Stimulated activated CD8-positive, alpha-beta memory T cell treated with anti-CD3 and anti-CD28 coated beads, Interleukin-7, amount 100 ng/mL, for 1 hour (primary cell): ENCODE measurements at places on chromosomes 2 and 18.
A peak's percentile ranks its signal among the peaks of the same experiment; 100 is the strongest.

GRCh38 chr2:233093721-233094120 is 33.6 kb downstream of the INPP5D start:
- DNase-seq, result no peak

DNA sequence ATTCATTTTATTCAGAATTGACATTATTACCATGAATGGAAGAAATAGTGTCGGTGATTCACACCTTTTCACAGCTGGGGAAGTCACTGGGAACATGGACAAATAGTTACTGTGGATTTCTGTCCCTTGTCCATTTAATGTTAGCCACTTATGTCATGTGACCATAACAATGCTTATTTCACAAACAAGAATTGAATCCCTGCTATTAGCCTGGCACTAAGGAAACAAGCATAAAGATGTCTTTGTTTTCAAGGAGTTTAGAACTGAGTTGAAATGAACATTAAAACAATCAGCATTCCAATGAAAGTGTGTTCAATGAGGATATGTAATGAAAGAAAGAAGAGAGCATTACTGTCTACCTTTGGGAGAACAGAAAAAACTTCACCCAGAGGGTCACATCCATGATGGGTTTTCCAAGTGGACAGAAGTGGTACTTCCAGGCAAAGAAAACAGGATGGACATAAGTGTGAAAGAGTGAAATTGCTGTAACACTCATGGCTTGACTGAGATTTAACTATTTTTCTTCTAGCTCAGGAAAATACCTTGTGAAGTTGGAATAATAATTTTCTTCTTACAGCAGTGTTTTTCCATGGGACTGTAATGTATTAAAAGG is 324.5 kb upstream of the UBE2E3 start:
- no peak for DNase-seq

GRCh38 chr2:36168115-36168514 is 187.5 kb upstream of the CRIM1 start:
- no peak for DNase-seq

DNA sequence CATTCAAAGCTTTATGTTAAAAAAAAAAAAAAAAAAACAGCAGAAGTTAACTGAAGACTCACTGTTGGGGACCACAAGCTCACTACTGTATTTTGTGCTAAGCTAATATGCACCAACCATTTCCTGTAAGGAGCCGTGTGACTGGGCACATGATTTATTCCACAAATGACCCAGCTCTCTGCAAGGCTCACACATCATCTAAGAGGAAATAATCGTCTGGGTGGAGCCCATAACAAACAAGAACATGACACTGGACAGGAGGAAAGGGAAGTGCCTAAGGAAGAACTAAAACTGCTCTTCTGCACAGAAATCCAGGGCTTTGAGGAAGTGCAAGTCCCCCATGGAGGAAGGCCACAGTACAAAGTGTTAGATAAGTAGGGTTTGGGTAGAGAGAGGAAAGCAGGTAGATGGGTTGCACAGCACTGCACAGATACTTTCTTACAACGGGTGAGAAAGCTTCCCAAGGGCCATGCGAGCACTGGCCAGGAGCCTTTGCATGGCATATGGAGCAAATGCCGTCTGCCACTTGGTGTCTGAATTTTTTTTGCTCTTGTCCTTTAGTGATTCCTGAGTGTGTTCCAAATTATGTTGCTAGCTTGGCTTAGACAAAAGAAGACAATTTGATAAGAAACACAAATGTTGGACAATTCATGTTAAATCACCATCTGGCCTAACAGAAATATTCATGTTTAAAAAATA is 24.4 kb downstream of the NFE2L2 start:
- DNase-seq, result peak; percentile 13

DNA sequence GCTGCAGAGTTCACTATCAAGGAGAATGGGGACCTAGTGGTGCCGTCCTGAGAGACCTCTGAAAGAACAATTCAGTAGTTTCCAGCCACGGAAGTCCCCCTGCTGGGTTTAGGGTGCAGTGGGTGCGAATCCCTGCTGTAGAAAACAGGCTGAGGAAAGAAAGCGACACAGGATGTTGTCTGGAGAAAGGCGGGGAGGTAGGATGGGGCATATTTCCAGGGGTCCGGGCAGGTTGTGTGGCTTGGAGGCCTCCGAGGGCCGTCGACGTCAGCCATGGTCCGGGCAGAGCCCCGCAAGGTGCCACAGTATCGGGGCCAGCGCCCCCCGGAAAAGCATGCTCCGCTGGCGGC is 807 bp upstream of the CREB1 start:
- DNase-seq, result peak; percentile 38

DNA sequence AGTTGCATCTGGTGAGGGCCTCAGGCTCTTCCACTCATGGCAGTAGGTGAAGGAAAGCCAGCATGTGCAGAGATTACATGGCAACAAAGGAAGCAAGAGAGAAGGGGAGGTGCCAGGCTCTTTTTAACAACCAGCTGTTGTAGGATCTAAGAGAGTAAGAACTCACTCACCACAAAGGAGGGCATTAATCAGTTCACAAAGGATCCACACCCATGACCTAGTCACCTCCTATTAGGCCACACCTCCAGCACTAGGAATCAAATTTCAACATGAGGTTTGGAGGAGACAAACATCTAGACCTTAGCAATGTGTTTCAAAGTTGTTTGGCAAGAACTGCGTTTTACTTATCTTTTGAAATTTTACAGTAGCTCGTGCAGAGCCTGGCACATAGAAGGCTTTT is 20.5 kb upstream of the REG3A start:
- no peak for DNase-seq

DNA sequence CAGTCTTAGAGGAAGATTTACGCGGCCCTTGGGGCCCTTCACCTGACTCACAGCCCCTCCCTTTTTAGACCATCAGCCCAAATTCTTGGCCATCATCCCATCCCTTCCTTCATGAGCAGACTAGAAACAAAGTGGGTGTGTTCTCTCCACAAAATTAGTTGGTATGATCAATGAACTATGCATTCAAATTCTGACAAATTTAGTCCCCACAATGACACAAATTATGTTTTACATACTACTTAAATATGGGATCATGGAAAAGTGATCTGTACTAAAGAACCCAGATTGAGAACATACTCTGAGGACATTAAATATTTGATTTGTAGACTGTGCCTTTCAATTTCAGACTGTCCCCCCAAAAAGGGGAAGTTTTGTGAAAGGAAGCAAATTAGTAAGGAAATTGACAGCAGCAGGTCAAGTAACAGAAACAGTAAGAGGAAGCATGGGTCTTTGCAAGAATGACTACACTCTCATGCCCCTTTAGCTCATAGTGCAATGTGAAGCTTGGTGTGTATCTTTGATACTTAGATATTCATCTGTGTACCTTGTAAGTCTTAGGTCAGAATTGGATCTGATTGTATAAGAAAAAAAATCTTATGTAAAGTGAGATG is 2.2 kb upstream of the MAPRE2 start:
- DNase-seq, result no peak

DNA sequence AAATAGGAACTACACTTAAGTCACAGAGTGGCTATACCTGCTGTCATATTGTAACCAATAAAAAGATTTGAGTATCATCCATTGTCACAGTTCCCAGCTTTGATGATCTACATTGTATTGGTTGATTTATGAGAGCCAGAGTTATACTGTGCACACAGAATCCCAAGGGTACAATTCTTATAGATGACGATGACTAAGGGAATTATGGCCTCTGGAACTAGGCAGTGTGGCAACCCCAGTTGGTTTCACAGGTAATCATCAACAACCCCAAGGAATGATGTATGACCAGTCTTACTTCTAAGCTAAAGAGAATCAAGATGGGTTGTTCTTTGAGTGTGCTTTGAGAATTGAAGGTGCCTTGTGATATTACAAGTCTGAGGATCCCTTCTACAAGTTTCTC is 217.3 kb downstream of the ETAA1 start:
- no peak for DNase-seq

- no peak for DNase-seq
These were observed 54.8 kb upstream of the CCDC178 start for GRCh38 chr18:33495278-33495677.

GRCh38 chr18:44700652-44701051 is 20.0 kb downstream of the SETBP1 start:
- DNase-seq, result no peak

- no peak for DNase-seq
These were observed 438.2 kb downstream of the NBAS start for GRCh38 chr2:15122915-15123314.

DNA sequence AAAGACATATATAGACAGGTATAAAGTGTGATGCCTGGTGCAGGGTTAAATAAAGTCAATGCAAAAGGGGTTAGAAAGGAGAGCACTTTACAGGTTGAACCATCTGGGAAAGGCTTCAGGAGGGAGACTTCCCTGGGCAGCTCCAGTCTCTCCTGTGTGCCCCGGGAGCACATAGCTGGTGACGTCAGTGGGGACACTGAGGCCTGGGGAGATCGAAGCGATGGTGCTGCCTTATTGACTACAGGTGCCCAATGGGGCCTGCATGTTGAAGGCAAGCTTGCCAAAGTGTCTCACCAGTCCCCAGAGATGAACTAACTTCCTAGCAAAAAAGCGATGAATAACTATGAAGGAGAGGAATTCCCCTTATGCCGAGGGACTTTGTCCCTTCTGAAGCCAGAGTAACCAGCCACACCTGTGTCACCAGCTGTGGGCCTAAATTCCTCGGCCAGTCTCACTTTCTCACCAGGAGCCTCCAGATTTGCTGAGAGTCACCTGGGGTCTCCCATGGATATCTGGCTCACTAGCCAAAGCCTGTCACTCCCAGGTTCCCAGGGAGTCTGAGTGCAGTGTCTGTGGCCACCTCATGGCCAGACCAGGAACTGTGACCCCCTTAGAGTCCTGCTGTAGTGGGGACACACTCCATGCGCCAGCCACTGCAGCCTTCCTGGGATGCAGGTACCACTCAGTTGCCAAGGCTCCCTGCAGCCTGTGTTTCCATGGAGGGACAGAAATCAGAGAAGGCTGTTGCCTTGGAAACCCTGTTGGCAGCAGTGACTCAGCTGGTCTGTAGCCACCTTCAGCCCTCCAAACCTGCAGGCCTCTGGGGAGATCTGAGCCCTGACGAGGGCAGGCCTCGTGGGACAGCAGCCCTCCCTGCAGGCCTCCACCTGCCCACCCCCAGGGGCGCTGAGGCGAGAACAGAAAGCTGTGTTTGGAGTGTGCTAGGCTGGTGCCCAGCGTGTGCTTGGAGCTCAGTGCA is 128.7 kb downstream of the CTIF start:
- no peak for DNase-seq

DNA sequence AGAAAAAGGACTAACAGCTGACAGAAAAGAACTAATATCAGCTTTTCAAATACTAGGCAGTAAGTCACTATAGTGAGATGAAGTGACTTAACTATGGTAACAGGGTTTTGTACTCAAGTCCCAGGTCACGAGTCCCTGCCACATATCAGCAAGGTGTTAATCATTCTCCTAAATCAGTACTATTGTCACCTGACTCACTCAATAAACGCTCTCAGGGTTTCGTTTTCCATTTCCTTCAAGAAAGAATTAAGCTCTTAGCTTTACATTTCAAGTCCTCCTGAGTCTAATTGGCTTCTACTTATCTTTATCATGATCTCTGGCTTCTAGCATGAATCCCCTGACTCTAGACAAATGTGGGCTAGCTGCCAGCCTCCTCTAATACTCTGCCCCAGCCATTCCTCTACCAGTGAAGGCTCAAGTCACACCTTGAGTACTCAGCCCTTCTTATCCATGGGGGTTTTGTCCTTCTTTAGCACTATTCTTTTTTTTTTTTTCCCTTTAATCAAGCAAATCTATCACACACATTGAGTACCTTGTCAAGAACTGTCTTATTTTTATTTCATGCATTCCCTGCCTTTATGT is 20.0 kb downstream of the BUB1 start:
- no peak for DNase-seq

DNA sequence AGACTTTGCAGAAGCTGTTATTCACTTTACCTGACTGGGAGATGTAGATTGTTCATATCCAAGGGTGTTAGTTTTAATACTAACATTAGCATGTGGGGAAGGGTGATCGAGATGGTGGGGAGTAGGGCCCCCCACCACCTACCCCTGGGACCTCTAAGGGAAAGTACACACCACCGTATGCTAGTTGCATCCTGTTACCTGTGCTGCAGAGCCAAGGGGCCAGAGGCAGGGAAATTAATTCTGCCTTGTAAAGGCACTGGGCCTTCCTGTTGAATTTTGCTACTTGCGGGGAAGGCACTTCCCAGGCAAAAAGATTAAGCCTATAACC is 9.0 kb downstream of the STEAP3 start:
- DNase-seq, result no peak

- no peak for DNase-seq
These were observed 160.8 kb downstream of the COL6A3 start for GRCh38 chr2:237253046-237253702.

DNA sequence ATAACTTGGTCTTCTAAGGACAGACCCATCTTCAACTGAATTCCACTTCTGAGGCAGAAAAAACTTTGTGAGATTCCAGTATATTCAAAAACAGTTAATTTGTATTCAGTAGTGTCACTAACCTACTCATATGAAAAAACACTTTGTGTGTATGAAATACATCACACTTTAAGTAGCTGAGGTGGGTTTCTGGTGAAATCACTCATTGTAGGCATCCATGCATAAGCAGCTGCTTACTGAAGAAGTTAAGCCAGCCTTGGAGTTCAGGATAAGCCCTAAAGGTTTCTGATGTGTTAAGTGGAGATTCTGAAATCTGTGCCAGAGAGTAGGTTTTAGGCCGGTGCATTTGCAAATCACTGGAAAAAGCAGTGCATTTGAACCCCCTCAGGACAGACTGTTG is 128.2 kb downstream of the BCL2 start:
- DNase-seq, result no peak

DNA sequence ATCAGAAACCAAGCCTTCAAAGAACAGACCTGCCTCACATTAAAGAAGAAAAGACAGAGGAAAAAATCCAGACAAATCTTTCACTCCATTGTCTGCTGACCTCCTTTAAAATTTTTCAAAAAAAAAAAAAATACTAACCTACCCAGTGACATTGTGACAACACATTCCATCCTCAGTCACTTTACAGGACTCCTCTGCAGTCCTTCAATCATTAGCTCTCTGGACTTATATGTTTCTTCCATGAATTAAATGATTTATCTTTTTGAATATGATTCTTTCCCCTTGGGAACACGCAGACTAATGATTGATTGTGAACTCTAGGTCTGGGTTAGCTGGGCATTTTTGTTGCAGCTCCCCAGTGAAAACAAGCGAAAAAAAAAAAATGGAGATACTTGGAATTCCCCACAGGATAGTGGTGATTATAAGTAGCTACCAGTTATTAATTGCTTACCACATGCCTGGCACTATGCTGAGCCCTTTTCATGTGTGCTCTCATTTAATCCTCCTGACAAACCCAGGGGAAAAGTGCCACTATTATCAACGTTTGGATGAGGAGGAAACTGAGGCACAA is 261.3 kb upstream of the NCKAP5 start:
- DNase-seq, result no peak

- no peak for DNase-seq
These were observed 3.6 kb downstream of the LIMS2 start for GRCh38 chr2:127671557-127672302.
